Substantia nigra (tissue), 51 donors: ENCODE measurements at places on chromosomes 4 and X.

- DNase-seq, result no peak
Measured at GRCh38 chrX:7216981-7217587, 69.1 kb upstream of the PUDP start.

DNA sequence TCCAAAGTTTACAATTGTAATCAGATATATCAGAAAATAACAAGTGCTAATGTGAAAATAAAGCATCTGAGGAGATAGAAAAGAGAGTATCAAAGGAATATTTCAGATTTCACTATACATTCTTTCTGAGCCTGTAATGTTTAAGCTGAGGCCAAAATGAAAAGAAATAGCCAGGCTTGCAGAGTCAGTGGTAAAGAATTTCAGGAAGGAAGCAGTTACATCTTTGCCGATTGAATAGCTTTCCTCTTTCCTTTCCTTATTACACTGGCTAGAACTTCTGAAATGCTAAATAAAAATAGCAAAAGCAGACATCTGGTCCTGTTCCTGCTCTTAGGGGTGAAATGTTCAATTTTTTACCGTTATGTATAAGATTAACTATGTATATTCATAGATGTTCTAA is 1441.6 kb upstream of the PCDH7 start:
- DNase-seq, result no peak

DNA sequence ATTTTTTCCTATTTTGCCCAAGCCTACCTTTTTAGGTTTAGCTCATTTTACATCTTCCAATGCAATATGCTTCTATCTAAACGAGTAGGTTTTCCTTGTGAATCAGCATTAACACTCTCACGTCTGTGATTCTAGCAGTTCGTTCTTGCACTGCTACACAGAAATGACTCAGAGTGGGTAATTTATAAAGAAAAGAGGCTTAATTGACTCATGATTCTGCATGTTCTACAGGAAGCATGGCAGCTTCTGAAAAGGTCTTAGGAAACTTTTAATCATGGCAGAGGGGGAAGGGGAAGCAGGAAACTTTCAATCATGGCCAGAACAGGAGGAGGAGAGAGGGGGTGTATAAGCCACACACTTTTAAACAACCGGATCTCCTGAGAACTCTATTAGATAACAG is 44.9 kb downstream of the SPANXN1 start:
- DNase-seq, result no peak

DNA sequence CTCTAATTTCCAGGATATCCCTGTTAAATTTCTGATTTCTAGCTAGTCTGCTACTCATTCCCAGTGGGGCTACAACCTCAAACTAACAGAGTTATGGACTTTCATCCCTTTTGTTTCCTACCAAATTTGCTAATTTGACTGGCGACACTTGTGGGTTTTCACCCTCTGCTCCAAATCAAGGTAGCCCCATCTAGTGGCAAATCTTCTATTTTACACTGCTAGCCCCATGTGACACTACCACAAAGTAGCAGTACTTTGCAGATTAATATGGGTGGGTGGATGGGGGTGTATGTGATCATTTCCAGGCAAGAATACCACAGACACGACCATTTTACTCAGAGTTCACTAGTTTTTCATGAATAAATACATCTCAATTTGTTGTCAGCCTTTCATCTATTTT is 150.3 kb downstream of the MSL3 start:
- no peak for DNase-seq

DNA sequence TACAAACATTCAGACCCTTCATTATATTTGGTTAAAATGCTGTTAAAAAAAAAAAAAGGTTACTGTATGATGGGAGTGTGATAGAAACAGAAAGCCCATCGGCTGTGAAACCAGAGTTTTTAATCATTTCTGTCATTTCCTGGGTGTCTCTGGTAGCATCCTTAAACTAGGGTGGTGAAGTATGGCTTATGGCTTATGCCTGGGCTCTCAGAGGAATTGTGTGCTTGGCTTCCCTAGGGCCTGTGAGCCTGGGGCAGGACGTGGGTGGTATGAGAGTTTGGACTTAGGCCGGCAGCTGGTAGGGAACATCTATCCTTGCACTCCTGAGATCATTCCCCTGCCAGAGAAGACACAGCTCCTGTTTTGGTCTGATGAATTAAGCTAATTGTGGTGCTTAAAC is 52.2 kb downstream of the DCUN1D4 start:
- no peak for DNase-seq

GRCh38 chrX:25198891-25199290 is 183.1 kb upstream of the ARX start:
- DNase-seq, result no peak

DNA sequence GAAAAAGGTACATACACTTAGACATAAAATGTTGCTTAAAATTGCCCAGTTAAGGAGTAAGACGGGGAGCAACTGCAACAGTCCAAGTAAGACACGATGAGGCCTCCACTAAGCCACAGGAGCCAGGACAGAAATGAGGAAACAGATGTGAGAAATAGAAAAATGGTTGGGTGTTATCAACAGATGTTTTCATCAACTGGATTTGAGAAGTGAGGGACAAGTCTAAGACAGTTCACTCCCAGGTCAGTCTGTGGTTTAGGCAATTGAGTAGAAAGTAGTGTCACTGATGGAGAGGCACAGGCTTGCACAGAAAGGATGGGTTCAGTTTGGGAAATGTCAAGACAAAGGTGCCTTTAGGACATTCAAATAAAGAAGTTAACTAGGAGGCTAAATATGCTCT is 23.5 kb upstream of the PHF8 start:
- no peak for DNase-seq

GRCh38 chr4:3324093-3324815 is 31.4 kb downstream of the RGS12 start:
- DNase-seq, result no peak

GRCh38 chrX:101478366-101478765 is 6.9 kb upstream of the ARMCX4 start:
- no peak for DNase-seq

DNA sequence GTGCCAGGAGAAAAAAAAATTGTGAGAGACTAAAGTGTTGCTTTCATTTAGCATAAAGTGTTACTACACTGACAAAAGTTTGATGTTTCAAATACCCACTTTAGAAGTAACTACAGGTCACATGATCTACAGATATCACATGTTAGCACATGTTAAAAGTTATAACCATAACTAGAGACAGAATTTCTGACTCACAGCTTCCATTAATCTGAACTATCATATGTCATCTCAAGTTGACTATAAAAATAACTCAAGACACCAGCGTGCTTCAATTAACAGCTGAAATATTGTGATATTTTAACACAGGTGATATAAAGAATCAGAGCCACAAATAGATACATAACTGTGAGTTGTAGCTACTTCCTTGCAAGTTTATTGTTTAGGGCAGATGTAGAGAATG is 591.5 kb upstream of the PITX2 start:
- DNase-seq, result no peak

DNA sequence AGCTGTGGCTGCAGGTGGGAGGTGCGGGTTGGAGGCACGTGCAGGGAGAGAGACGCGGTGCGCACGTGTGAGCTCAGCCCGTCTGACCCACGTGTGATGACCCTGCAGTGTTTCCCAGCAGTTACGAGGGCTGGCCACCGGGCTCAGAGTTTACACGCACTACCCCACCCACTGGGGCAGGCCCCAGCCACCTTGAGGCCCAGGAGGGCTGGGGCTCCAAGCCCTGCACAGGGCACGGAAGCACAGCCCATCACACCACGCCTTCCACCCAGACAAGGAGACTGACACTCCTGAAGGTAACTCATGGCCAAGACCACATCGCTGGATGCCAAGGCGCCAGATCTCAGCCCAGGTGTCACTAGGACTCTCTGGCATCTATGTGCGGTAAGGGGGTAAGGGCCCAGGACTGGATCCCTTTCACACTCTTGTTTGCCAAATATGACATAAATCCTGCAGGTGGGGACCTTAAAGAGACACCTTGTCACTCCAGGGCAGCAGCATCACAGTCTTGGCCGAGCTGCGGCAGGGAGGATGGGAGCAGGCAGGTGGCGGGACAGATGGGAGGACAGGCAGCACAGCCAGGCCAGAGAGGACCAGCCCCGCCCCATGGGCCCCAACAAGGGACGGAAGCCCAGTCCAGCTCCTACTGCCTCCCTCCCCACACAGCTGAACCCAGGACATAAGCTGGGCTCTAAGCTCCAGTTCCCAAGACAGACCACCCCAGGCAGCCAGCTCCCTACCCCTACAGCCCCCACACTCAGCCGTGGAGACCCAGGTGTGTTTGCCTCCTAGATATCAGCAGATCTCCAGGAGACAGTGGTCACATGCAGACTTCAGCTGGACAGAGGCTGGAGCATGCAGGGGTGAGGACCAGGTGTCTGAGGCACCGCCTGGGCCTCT is 56.8 kb downstream of the ZFYVE28 start:
- no peak for DNase-seq

GRCh38 chr4:89496851-89497250 is 189.3 kb upstream of the GPRIN3 start:
- DNase-seq, result no peak

- DNase-seq, result no peak
Measured at GRCh38 chr4:136873555-136873954, 658.7 kb downstream of the PCDH18 start.

- no peak for DNase-seq
Measured at GRCh38 chr4:87121341-87122065, 98.9 kb downstream of the KLHL8 start.

- DNase-seq, result no peak
Measured at GRCh38 chr4:36237366-36238313, 6.7 kb downstream of the ARAP2 start.

DNA sequence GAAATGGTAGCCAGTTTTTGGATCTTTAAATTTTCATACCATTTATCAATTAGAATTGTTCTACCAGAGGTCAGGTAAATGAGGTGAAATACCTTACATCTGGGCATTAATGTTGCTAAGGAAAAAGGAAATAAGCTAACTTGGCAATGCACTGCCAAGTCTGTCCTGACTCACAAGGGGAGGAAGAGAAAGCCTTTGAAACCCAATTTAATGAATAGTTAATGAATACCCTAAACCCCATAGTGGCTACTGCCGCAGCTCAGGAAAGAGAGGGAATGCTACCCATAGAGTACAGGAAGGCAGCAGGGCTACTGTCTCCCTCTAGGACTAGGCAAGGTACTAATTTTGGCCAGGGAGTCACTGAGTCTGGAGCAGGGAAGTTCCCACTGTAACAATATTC is 16.8 kb upstream of the DHX15 start:
- no peak for DNase-seq

DNA sequence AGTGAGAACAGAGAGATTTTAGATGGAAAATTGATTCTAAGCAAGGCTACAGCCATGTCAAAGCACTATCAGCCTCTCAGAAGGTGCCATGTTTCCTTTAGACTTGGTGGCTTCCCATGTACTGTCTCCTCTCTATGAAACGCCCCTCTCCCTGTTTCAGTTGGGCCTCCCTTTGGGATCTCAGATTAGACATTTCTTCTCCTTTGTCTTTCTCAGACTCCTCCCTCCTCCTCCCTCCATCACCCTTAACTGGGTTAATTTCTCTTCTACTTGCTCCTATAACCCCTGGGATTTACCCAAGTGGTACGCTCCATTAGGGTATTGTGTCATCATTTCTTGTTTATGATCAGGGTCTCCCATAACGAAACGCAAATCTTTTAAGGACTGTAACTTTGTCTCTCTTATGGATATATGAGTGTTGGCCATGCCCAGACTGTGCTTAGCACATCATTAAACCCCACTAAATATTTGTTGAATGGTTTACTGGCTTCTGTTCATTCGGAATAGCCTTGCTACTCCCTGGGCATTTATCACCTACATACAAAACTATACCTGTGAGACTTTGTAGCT is 106.8 kb downstream of the FAM9B start:
- DNase-seq, result no peak

DNA sequence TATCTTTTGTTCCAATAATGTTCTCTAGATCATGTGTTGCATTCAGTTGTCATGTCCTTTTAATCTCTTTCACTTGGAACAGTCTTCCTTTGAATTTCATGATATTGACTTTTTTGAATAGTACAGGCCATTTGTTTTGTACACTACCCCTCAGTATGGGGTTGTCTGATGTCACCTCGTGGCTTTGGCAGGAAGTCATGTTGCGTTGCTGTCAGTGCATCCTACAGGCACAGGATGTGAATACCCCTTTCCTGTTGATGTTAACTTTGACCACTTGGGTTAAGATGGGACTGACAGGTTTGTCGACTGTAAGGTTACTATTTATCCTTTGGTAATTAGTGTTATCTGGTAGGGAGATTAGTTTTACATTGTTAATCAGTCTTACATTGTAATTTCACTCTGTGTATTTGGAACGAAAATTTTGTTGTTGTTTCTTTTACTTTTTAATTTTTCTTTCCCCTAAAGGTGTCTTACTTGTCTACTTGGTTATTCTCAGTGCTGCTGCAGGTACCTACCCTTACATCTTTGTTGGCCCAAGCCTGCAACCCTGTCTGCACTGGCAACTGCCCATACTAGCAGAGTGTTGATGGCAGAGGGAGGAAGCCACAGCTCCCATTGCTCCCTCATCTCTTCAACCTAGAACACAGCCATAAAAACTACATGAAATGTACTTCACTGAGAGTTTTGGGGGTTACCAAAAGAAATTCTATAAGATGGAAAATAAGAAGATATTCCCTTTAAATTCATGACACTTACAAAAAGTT is 14.7 kb upstream of the ATP8A1 start:
- DNase-seq, result no peak

- peak; percentile 35 for DNase-seq
Measured at GRCh38 chrX:56783450-56783831, 54.4 kb downstream of the NBDY start.

GRCh38 chrX:5113128-5113527 is 1115.5 kb downstream of the NLGN4X start:
- DNase-seq, result no peak

- DNase-seq, result no peak
Measured at GRCh38 chr4:143281507-143282190, 55.0 kb upstream of the GAB1 start.

GRCh38 chr4:78534286-78534955 is 17.1 kb upstream of the ANXA3 start:
- no peak for DNase-seq

GRCh38 chr4:19455196-19455595 is 796.5 kb upstream of the SLIT2 start:
- no peak for DNase-seq

DNA sequence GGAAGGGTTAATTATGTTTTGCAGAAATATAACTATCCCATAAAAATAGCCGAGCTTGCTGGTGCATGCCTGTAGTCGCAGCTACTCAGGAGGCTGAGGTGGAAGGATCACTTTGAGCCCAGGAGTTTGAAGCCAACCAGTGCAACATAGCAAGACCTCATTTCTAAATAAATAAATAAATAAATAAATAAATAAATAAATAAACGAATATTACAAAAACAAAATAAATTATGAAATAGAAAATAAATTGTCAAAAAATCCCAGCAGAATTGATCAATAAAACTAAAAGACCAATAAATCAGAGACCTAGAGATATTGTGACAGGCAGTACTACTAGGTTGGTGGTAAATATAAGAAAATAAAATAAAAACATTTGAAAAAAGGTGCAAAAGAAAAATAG is 6.7 kb upstream of the ARL13A start:
- no peak for DNase-seq
